Right renal pelvis (tissue), 4 donors: ENCODE measurements at places on chromosomes 3 and 15. TPM values are rescaled to one million over a fixed set of nuclear protein-coding genes. Genes with fewer than 3 reads are reported as not detected.

DNA sequence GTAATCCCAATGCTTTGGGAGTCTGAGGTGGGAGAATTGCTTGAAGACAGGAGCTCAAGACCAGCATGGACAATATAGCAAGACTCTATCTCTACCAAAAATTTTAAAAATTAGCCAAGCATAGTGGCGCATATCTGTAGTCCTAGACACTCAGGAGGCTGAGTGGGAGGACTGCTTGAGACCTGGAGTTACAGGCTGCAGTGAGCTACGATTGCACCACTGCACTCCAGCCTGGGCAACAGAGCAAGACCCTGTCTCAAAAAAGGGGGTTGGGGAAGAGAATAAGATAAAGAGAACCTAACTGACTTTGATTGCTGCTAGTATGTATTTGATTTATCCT lies 755 bp downstream of the CD200R1 start:
- DNase-seq, result no peak

DNA sequence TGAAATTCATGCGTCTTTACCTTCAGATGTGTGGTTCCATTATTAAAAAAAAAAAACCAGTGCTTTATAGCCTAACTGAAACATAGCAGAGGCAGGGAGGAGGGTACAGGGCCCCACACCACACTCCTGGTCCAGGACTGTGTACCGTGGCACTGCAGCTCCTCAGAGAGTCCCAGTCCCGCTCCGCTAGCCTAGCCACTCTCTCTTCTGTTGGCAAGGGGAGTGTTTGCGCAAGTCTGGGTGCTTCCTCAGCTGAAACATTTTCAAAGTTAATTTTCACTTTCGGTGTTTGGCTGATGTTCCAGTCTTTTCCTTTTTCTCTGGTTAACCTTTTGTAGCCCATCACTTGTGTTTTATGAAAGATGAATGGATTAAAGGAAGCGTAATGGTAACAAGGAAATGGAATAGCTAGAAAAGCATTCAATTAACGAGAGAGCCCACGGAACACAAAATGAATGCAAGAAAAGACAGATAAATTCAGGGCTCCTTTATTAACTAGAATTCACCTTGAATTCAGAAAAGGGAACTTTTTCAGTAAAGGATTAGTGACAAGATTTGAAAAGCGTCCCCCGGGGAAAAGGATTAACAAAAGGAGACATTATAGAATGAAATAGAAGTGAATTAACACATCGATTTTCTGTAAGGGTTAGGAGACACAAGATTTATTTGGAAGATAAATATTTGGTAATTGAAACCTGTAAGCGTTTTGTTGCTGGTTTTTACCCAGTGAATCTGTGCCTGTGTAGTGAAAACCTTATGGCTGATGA lies 177.0 kb downstream of the CACNA2D3 start:
- DNase-seq, result no peak

- DNase-seq, result no peak
Observed at GRCh38 chr3:11784971-11785377, 61.7 kb downstream of the TAMM41 start.

DNA sequence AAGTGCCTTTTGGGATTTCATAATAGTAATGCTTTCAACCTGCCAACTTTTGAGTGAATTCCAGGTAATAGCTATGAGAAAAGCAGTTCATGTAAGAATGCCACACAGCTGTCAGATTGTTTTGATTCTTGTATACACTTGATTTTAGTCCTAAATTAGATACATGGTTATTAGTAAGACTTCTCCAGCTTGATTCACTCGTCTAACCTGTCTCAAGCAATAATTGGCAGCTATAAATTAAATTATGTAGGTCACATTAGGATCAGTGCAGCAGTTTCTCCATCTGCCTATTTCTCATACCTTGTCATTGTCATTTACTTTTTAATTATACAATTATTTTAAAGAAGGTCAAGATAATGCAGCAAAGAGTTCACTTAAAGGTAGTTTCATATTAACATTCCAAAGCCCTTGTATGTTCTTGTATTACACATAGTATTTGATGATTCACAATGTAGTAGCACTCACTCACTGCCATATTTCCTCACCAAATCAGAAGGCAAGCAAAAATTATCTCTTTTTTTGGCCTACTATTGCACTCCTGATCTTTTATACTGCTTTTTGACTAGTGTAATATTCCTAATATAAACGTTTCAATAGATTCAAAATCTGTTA lies 10.9 kb upstream of the CRYBG3 start:
- DNase-seq, result no peak

DNA sequence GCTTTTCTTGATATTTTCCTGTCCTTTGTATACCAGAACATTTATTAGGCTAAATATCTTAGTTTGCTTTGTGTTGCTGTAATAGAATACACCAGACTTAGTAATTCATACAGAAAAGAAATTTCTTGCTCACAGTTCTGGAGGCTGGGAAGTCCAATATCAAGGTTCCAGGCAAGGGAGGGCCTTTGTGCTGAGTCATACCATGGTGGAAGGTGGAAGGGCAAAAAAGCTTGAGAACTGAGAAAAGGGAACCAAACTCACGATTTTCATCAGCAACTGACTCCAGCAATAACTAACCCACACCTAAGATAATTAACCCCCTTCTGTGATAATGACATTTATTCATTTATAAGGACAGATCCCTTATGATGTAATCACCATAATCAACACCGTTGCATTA lies 496.9 kb upstream of the SUCLG2 start:
- DNase-seq, result no peak

- DNase-seq, result no peak
Observed at GRCh38 chr15:62124973-62125303, 40.1 kb downstream of the C2CD4B start.

DNA sequence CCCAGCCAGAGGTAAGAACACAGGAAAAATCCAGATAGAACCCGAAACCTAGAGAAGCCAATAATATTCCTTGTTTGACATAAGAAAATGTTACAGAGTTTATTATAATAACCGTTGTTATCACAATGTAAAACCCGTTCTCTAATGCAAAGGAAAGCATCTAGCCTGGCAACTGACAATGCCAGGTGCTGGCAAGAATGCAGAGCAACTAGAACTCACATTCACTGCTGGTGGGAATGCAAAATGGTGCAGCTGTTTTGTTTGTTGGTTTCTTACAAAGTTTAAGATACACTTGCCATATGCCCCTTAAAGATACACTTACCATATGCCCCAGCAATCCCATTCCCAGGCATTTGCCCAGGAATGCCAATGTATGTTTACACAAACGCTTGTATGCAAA lies 23.4 kb downstream of the VPS39 start:
- DNase-seq, result no peak

DNA sequence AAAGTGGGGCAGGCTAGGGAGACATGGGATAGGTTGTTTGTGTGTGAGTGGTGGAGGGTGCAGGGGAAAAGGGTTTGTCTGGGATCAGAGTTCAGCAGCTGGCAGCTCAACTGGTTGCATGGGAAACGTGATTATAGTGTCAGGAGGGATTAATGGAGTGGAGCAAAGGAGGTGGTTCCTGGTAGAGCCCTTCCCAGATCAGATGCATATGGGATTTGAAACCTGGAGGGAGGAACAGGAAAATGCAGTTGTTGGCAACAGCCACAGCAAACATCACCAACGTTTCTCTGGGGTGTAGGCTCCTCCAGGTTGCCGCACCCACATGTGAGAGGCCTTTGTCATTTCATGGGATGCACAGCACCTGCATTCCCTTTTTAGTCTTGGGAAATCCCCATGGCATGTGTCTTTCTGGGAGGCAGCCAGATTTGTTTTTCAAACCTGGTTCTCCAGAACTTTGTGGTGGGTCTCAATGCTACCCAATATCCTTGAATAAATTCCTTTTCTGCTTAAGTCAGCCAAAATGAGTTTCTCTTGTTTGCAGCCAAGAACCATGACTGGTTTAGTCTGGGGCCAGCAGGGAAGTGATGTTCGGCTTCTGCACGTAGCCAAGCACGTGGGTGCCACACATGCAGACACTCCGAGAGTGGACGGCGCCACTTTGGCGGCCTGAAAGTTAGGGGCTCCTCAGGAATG lies 61.3 kb downstream of the BDH1 start:
- DNase-seq, result peak; percentile 35

DNA sequence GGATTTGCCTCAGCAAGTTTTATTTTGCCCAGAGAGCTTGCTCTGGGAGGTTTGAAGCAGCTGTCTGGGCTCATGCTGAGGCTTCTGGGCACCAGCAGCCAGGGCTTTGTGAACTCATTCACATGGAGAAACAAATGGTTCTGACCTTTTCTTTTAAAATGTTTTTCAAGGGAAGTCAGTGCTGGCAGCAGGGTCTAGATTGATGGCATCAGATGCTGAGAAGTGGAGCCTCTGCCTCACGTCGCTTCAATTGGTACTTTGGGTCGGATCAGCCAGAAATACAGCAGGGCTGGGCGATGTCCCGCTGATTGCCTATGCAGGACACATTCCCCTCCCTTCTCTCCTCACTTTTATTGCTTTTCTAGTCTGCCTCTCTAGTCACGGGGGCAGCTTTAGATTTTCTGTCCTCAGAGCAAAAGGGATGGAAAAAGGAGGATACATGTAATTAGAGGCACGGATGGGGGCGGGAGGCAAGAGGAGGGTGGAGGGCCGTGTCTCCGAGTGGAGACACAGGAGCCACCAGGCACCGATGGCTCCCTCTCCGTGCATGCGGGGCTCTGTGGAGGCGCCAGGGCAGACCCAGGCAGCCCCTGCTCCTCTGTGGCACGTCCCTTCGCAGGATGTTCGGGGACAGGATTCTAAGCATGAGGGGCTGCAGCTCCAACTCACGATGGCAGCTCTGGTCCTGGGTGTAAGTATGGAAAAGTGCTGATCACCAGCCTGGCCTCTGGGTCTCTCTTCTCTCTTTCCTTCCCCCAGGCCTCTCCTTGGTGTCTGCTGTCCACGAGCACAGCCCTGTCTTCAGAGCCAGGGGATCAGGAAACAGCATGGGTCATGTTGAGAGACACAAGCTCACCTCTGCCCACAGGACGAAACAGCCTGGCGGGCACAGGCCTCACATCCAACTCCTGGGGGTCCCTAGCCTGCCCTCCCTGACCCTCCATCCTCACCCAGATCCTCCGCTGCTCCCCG lies 116.1 kb downstream of the FAM43A start:
- DNase-seq, result no peak

GRCh38 chr3:162015856-162016255 lies 519.2 kb downstream of the OTOL1 start:
- DNase-seq, result no peak

DNA sequence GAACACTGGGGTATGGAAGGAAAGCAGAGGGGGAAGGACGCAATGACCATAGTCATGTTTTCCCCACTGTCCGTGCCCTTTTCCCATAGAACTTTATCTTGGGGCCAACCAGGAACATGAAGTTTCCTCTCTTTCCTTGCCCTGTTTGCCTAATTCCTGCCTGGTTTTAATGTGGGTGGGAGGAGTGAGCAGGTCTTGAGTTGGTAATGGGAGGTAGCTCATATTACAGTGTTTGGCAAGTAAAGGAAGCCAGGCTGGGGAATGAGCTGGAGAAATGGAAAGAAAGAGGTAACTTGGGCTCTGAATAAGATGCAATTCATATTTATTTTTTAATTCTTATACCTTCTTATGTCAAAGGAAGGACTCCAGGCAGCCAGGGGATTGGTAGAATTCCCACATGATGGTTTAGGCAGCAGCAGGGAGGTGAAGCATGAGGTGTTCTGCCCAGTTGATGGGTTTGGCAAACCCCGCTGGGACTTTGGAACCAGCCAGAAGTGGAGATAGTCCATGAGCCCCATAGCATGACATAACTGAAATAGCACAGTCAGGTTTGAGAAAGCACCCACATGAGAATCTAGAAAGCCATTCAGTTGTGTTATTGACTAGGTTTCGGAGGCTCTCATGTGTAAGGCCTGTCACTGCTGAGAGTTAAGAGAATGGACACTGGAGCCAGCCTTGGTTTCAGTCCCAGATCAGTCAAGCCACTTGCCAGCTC lies 60.0 kb downstream of the CCK start:
- DNase-seq, result no peak

DNA sequence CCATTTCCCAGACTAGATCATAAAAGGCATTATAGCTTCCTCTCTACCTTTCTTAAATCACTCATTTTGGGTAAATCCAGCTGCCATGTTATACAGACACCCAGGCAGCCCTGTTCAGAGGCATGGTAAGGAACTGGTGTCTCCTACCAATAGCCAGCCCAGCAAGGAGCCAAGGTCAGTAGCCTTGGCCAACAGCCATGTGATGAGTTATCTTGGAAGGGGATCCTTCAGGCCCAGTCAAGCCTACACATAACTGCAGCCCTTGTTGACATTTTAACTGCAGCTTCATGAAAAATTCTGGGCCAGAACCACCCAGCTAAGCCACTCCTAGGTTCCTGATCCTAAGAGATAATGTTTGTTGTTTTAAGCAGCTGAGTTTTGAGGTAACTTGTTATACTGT lies 29.0 kb upstream of the ZMAT3 start:
- no peak for DNase-seq

DNA sequence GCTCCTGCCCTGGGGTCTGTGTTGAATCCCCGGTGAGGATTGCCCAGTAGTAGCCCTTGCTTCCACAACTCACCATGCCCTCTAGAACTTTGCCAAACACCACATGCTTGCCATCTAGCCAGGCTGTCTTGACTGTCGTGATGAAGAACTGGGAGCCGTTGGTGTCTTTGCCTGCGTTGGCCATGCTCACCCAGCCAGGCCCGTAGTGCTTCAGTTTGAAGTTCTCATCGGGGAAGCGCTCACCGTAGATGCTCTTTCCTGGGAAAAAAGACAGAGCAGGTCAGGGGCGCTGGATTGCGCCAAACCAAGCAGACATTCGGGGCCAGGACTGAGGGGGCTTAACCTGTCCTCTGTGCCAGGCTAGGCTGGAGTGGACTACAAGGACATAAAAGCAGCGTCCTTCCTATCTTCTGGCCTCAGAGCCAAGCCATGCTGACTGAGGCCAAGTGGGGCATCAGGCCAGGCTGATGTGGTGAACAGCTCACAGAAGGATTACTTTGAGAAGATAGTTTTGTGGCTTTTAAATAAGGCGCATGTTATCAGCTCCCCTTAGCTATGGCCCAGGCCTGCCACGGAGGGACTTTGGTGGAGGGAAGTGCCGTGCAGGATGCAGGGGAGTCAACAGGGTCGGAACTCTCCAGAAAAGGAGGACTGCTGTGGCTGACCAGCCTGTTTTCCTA lies 5.3 kb downstream of the SNX22 start:
- no peak for DNase-seq

DNA sequence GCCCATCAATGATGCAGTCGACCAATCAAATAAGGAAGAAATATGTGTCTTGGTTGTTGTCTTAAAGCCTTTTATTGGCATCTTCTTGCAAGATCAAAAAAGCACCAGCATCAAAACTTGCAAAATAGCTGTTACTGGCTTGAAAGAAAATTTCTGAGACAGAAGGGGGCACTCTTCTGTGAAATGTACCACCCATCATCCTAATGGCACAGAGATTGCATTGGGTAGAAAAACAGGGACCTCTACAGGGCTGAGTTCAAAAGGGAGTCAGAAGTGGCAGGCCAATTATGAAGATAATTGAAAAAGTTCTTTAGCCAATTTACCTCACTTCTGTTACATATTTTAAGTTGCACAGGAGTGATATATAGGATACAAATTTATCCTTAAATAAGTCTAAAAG lies 122.3 kb upstream of the GPR149 start:
- no peak for DNase-seq

GRCh38 chr3:12186515-12187286 lies 28.0 kb upstream of the TIMP4 start:
- no peak for DNase-seq

The MYLK gene
- polyA plus RNA-seq, result 129 TPM

The SOX2 gene
- 0.24 TPM for polyA plus RNA-seq

The BCHE gene
- polyA plus RNA-seq, result 12.3 TPM

The SH3GL3 gene
- 9.3 TPM for polyA plus RNA-seq

The CYP11A1 gene
- polyA plus RNA-seq, result 1.3 TPM

The TGFBR2 gene
- 129 TPM for polyA plus RNA-seq

The UTS2B gene
- polyA plus RNA-seq, result 0.93 TPM

The LINGO1 gene
- 16.8 TPM for polyA plus RNA-seq

The CHP1 gene
- polyA plus RNA-seq, result 60.7 TPM

The EPB42 gene
- polyA plus RNA-seq, result 1.2 TPM
